ENCODE measurements at places on chromosomes 16 and 17.
A peak's percentile ranks its signal among the peaks of the same experiment; 100 is the strongest.

- H3K27me3 ChIP-seq, result no peaks in the 10 kb centered on the region
- no peak overlapping the region for H3K4me3 ChIP-seq
- no peaks in the 10 kb centered on the region for H3K4me1 ChIP-seq
- no peak overlapping the region for H3K27ac ChIP-seq
Measured at GRCh38 chr17:61440697-61441096, 11.5 kb upstream of the TBX4 start.

GRCh38 chr17:6491071-6491700 lies 46.9 kb downstream of the PIMREG start:
- H3K4me1 ChIP-seq, result no peaks in the 10 kb centered on the region
- DNase-seq, result no peak
- no peaks in the 10 kb centered on the region for H3K27me3 ChIP-seq
- H3K27ac ChIP-seq, result no peak overlapping the region

DNA sequence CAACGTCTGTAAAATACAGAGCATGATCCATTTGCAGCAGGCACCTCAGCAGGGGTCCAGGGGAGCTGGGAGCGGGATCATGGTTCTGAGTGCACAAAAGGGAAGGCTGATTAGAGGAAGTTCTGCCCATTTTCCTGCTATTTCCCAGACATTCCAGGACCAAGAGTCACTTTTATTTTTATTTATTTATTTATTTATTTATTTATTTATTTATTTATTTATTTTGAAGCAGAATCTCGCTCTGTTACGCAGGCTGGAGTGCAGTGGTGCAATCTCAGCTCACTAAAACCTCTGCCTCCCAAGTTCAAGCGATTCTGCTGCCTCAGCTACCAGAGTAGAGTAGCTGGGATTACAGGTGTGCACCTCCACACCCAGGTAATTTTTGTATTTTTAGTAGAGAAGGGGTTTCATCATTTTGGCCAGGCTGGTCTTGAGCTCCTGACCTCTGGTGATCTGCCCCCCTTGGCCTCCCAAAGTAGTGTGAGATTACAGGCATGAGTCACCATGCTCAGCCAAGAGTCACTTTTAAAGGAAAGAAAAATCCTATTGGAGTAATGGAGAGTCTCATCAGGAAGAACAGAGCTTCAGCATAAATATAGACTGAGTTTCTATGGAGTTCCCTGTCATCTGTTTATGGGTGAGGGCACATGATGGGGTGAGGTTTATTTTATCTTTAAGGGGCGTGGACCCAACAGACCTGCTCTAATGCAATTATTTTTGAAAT lies 355.2 kb downstream of the HAPSTR1 start:
- H3K4me1 ChIP-seq, result no peaks in the 10 kb centered on the region
- no peak for DNase-seq
- no peak overlapping the region for H3K4me3 ChIP-seq

DNA sequence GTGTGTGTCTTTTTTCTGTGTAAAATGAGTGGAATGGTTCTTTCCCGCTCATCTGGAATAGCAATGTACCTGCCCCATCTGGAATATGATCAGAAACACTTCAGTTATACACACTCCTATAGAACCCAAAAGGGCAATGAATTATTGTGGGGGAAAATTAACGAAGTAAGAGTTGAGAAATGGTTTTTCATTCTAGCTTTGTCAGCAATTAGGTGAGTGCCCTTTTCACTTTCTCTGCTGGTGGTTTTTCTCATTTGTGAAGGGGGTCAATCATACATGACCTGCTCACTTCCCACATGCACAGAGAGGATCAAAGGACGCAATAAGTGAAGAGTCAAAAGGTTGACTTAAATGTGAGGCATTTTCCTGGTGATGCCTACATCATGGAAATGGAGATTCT lies 168.0 kb downstream of the HS3ST3B1 start:
- no peak for DNase-seq
- H3K4me1 ChIP-seq, result no peaks in the 10 kb centered on the region
- H3K27ac ChIP-seq, result no peak overlapping the region
- no peaks in the 10 kb centered on the region for H3K27me3 ChIP-seq
- H3K36me3 ChIP-seq, result no peaks in the 10 kb centered on the region

GRCh38 chr17:965311-965989 lies 14.1 kb downstream of the NXN start:
- H3K27ac ChIP-seq, result no peak overlapping the region
- H3K4me1 ChIP-seq, result no peaks in the 10 kb centered on the region
- H3K4me3 ChIP-seq, result no peak overlapping the region
- DNase-seq, result no peak
- no peaks in the 10 kb centered on the region for H3K36me3 ChIP-seq

DNA sequence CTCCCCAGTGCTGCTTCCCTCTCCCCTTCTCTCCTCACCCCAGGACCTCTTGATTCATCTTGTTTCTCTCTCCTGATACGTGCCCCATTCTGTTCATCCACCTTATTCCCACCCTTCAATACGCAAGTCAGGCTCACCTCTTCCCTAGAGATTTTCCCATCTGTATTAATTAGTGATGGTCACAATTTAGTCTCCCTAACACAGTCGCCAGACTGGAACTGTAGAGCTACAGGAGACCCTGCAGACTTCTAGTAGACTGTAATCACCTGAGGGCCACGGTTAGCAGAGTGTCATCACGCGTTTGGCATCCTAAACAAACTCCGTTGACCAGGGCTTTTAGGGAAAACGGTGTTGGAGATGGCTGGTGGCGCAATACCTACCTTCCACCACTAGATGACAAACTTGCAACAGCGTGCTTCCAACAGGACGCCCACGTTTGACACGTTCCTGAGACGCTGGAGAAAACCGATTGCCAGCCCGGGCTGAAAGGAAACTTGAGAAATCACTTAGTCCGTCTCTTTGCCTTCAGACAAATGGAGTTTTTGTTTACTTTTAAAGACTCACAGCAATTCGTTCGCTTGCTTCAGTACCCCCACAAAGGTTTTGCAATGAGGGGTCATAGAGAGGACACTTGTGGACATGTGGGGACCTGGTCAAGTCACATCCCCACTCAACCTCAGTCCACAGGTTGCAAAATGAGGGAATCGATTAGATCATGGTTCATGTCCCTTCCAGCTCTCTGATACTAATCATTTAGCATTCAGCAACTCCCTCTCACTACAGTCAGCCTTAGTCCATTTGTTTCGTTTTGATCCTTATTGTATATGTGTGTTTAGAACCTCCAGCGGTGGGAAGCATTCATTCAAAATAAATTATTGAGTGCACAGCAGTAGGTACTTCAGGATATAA lies 20.6 kb downstream of the MYL4 start:
- DNase-seq, result peak; percentile 76
- peak overlapping the region; percentile 32 for H3K27ac ChIP-seq
- peak overlapping the region; percentile 49 for H3K4me3 ChIP-seq
- no peaks in the 10 kb centered on the region for H3K27me3 ChIP-seq
- H3K4me1 ChIP-seq, result peaks cover 39% of the 10 kb centered on the region

GRCh38 chr17:50110591-50111349 lies 15.6 kb downstream of the PDK2 start:
- H3K4me1 ChIP-seq, result peaks cover 30% of the 10 kb centered on the region
- peak overlapping the region; percentile 99 for H3K27ac ChIP-seq
- no peak overlapping the region for H3K4me3 ChIP-seq
- no peak for DNase-seq
- H3K27me3 ChIP-seq, result no peaks in the 10 kb centered on the region

DNA sequence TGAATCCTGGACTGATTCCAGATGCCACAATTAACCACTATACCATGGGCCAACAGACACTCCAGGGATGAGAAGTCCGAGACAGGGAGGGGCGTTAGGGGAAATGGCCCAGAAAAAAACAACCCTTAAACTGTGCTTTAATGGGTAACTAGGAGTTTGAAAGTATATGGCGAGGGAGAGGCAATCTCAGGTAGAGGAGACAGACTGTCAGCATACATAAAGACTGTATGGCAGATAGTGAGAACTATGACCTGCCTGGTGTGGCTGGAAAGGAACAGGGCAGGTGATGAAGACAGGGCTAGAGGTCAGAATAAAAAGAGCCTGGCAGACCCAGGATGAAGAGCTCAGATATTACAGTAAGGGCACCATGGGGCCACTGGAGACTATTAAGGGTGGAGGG lies 8.1 kb downstream of the ZZEF1 start:
- no peaks in the 10 kb centered on the region for H3K36me3 ChIP-seq
- no peak for DNase-seq
- H3K27ac ChIP-seq, result no peak overlapping the region
- H3K4me1 ChIP-seq, result peaks cover 11% of the 10 kb centered on the region
- H3K4me3 ChIP-seq, result no peak overlapping the region

- H3K27ac ChIP-seq, result no peak within 1 kb of the TSS
- H3K4me3 ChIP-seq, result peak within 1 kb of the TSS; percentile 68
- H3K4me1 ChIP-seq, result no peaks in the 10 kb centered on the region
- no peaks in the 10 kb centered on the region for H3K27me3 ChIP-seq
Measured at GRCh38 chr16:81238296-81239011, at the start of gene BCO1. Gene BCO1 (plus strand): TSS chr16:81238689. CDS start chr16:81238909, 220 bp downstream.

DNA sequence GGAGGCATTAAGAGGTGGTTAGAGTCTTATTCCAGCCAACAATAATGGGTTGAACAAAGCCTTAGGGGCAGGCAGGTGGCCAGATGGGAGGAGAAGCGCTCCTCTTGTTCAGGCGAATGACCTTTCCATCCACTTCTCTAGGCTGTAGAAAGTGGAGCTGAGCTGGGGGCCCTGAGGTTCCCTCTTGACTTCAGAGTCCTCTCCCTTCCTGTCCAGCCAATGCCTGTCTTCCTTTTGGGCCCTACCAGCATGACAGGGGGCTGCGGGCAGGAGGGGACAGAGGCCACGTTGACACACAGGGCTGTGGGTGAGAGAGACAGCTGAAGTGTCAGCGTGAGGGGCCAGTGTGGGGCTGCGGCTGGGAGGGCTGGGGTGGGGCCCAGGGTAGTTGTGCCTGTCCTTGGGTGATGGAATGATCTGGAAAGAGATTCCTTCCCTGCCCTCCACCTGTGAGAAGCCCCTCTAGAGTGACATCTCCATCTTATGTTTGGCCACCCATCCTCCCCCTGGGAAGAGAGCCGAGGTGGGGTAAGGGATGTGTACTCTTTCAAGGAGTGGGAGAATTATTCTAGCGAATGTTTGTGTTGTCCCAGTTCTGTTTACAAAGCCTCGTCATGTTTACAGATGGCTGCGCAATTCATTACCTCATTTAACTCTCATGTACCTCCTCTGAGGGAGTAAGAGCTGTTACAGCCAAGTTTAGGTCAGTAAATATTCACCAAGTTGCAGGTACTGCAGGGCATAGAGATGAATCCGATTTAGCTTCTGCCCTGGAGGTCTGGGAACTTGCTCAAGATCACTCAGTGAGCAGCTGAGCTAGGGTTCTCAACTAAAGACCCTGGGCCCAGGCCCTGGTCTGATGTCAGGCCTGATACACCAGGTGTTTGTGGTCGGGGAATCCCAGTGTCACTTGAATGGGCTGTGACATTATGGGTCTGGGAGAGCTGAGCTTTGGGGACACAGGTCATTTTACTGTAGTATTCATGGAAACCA lies 3.3 kb downstream of the ERBB2 start:
- no peak for DNase-seq
- H3K27ac ChIP-seq, result peak overlapping the region; percentile 83
- H3K4me3 ChIP-seq, result no peak overlapping the region
- H3K36me3 ChIP-seq, result peaks cover 14% of the 10 kb centered on the region
- no peaks in the 10 kb centered on the region for H3K27me3 ChIP-seq

- H3K4me1 ChIP-seq, result peaks cover 29% of the 10 kb centered on the region
- H3K27ac ChIP-seq, result no peak overlapping the region
- H3K36me3 ChIP-seq, result peaks cover 62% of the 10 kb centered on the region
Measured at GRCh38 chr17:17154981-17155380, 51.2 kb downstream of the PLD6 start.

DNA sequence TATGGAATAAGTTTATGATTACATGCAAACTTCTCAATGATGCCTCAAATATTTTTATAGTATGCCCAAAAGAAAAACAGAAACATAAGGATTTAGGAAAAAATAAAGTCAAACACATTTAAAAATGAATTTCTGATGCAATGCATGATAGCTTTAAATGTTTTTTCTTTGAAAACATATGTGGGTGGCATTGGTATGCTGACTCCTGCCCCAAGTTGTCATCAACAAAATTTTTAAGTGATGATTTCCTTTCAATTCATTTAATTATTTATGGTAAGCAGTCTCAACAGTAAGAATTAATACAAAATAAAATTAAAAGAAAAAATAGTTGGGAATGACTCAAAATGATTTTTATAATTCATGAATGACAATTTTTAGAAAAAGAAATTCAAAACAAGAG lies 104.9 kb downstream of the CEP112 start:
- no peak for DNase-seq
- no peaks in the 10 kb centered on the region for H3K36me3 ChIP-seq
- no peak overlapping the region for H3K27ac ChIP-seq
- no peaks in the 10 kb centered on the region for H3K4me1 ChIP-seq
- H3K27me3 ChIP-seq, result no peaks in the 10 kb centered on the region

GRCh38 chr17:48352630-48353029 lies 77.4 kb downstream of the SKAP1 start:
- no peak for DNase-seq
- no peaks in the 10 kb centered on the region for H3K36me3 ChIP-seq
- H3K27ac ChIP-seq, result no peak overlapping the region
- no peak overlapping the region for H3K4me3 ChIP-seq
- no peaks in the 10 kb centered on the region for H3K4me1 ChIP-seq

- peak overlapping the region; percentile 90 for H3K27ac ChIP-seq
- DNase-seq, result no peak
- H3K27me3 ChIP-seq, result no peaks in the 10 kb centered on the region
- peak overlapping the region; percentile 93 for H3K4me3 ChIP-seq
- H3K36me3 ChIP-seq, result no peaks in the 10 kb centered on the region
Measured at GRCh38 chr17:30476726-30477082, 504 bp upstream of the GOSR1 start.

GRCh38 chr17:31544186-31544585 lies 152.7 kb downstream of the RAB11FIP4 start:
- H3K36me3 ChIP-seq, result no peaks in the 10 kb centered on the region
- H3K27ac ChIP-seq, result no peak overlapping the region
- no peak for DNase-seq
- H3K4me3 ChIP-seq, result no peak overlapping the region

DNA sequence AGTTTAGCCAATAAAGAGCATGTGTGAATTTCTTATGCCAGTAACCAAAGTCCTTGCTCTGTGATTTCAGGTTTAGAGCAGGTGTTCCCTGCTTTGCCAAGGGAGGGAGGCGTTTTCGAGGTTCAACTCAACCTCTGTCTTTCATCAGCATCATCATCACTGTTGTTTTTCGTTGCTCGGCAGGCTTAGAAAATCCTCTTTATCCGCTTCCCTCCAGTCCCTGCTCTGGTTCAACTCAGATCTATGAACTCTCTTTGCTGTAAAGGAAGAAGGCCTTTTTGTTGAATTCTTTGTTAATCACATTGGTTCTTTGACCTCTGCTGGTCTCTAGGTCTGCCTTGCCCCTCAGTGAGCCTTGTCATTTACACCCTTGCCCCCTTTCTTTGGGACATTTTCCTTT lies 243.9 kb upstream of the RBFOX1 start:
- no peaks in the 10 kb centered on the region for H3K4me1 ChIP-seq
- no peaks in the 10 kb centered on the region for H3K27me3 ChIP-seq
- no peak for DNase-seq
- no peak overlapping the region for H3K27ac ChIP-seq
- H3K4me3 ChIP-seq, result no peak overlapping the region

DNA sequence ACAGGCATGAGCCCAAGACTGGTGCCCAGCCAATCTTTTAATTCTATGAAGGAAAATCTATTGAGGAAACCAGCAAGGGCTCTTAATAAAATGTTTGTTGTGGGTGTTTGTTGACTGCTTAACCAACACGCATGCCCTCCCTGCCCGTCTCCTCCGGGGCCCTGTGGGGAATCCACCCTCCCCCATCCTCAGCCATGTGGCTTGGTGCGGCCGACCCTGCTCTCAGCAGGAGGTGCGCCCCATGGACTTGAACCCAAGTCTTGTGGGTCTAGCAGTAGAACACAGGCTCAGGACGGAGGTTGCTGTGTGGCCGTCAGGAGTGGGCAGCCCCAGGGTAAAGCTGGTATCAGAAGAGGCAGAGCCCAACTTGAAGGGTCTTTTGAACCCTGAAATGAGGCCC lies 45.1 kb upstream of the MLYCD start:
- no peaks in the 10 kb centered on the region for H3K27me3 ChIP-seq
- no peaks in the 10 kb centered on the region for H3K36me3 ChIP-seq
- H3K4me1 ChIP-seq, result no peaks in the 10 kb centered on the region
- no peak overlapping the region for H3K4me3 ChIP-seq

Measured in thoracic aorta (tissue), 2 donors.